ENCODE measurements at places on chromosomes 7 and 10.

DNA sequence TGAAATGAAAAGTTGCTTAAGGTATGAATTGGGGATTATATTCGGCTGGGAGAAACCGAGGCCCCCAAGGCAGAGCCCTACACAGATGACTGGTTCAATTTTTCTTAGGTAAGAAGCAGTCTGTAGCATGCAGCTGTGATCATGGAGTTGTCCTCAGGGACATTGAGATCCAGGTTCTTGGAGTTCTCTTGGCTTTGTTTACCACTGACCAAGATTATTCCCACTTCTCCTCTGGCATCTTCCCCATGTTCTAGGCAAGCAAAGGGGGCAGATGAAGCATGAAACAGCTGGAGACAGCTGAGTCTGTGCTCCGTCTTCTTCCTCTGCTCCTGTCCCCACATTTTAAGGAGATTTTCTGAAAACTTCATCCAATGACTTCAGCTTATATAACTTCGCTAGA lies 129.5 kb upstream of the BMPER start:
- no peak for DNase-seq

DNA sequence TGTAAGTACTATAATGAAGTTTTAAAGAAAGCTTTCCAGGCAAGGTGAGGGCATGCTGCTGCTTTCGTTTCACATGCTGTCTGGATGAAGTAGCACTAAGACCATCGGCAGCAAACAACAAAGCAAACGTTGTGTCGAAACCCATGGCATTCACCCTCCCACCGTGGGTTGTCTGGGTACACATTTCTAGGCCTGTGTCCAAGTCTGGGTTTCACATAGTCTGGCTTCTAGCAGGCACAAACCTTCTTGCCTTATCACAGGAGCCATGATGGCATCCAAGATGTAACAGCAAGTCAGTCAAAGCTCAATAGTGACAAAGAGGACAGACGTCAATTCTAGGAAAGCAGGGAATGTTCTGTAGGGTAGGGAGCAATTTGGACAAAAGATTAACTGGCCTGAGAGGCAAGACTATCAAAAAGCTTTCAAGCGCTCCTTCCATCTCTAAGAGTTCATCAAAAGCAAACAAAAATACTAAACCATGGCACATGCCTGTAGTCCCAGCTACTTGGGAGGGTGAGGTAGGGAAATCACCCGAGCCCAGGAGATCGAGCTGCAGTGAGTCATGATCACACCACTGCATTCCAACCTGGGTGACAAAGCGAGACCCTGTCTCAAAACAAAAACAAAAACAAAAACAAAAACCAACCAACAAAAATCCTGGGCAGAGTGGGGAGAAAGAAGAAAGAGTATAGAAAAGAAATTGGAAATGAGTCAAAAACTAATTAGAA lies 42.7 kb downstream of the PAXIP1 start:
- no peak for DNase-seq

GRCh38 chr10:93463723-93464476 lies 18.2 kb downstream of the MYOF start:
- DNase-seq, result no peak

DNA sequence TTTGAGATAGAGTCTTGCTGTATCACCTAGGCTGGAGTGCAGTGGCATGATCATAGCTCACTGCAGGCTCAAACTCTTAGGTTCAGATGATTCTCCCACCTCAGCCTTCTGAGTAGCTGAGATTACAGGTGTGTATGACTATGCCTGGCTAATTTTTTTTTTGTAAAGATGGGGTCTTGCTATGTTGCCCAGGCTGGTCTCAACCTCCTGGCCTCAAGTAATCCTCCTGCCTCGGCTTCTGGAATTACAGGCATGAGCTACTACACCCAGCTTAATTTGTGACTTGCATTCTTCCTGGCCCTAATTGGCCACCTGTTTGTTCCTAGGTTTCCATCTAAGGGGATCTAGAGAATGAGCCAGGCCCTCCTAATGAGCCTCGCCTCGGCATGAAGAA lies 9.3 kb downstream of the ARHGAP22 start:
- no peak for DNase-seq

- no peak for DNase-seq
These were observed 28.1 kb upstream of the LRRC4 start for GRCh38 chr7:128059143-128059988.

- DNase-seq, result peak; percentile 67
These were observed 98.9 kb downstream of the DYNC1I1 start for GRCh38 chr7:95871075-95871848.

GRCh38 chr7:70596598-70596913 lies 535.4 kb upstream of the GALNT17 start:
- no peak for DNase-seq

GRCh38 chr7:151087245-151088018 lies 1.2 kb downstream of the AGAP3 start:
- DNase-seq, result no peak

Measured in HAP-1 (cell line).